ENCODE measurements at places on chromosomes 6 and 20.

DNA sequence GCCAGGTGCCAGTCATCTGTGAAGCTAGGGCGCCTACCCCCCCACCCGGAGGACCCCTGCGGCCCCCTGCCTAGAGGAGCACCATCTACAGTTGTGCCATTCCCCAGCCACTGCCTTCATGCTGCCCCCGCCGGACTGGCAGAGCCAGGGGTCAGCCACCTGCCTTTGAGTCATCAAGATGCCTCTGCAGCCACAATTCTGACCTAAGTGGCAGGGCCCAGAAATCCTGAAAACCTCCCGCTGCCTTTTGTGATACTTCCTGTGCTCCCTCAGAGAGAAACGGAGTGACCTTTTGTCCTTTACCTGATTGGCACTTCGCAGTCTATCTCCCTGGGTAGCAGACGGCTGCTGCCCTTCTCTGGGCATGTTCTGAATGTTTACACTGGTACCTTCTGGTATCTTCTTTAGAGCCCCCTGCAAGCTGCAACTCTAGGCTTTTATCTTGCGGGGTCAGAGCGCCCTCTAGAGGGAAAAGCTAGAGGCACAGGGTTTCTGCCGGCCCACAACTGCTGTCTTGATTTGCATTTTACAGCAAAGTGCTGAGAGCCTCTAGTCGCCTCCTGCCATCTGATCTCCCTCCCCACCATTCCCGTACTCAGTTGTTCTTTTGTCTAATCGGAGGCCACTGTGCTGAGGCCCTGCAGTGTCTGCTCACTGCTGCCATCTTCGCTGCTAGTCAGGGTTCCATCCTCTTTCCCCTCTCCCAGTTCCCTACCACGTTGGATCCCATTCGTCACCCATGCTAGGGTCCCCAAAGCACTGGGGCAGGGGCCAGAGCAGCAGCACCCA is 26.9 kb downstream of the SPATA2 start:
- peak; percentile 73 for DNase-seq

GRCh38 chr6:45611491-45611890 is 233.8 kb upstream of the SUPT3H start:
- DNase-seq: no peak

DNA sequence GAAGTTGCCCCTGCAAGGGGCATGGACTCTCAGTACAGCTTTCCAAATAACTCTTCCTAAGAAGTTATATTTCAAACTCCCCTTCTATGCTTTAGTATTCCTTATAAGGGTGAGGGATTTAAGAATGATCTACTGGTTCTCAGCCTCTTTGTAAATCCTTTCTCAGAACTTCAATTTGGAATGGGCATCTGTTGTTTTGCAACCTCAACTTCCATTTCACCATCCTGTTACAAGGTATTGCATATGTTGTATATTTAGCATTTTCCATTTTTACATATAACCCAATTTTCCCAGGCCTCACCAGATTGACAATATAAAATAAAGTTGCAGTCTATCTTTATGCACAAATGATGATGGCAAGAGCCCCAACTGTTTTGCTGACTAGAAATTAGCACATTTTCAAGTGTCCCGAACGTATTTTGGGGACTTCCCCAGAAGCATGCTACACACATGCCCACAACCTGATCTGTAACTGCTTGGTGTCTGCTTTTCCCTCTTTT is 154.9 kb upstream of the CARMIL1 start:
- DNase-seq: no peak

DNA sequence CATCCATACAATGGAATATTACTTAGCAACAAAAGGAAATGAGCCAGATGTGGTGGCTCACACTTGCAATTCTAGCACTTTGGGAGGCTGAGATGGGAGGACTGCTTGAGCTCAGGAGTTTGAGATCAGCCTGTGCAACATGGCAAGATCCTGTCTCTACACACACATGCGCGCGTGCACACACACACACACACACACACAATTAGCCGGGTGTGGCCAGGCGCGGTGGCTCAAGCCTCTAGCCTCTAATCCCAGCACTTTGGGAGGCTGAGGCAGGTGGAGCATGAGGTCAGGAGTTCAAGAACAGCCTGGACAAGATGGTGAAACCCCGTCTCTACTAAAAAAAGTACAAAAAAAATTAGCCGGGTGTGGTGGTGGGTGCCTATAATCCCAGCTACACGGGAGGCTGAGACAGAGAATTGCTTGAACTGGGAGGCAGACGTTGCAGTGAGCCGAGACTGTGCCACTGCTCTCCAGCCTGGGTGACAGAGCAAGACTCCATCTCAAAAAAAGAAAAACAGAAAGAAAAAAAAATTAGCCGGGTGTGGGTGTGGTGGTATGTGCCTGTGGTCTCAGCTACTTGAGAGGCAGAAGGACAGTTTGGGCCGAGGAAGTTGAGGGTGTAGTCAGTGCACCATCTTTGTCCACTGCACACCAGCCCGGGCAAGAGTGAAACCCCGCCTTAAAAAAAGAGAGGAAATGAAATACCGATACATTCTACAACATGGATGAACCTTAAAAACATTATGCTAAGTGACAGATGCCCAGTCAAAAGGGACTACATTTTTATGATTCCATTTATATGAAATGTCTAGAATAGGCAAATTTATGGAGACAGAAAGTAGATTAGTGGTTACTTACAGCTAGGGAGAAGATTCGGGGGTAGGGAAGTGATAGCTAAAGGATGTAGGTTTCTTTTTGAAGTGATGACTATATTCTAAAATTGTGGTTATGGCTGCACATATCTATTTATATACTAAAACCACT is 52.5 kb downstream of the RBL1 start:
- DNase-seq: no peak

GRCh38 chr20:62395311-62396242 is 8.7 kb downstream of the RPS21 start:
- no peak for DNase-seq
